ENCODE measurements at places on chromosomes 6 and 20.

DNA sequence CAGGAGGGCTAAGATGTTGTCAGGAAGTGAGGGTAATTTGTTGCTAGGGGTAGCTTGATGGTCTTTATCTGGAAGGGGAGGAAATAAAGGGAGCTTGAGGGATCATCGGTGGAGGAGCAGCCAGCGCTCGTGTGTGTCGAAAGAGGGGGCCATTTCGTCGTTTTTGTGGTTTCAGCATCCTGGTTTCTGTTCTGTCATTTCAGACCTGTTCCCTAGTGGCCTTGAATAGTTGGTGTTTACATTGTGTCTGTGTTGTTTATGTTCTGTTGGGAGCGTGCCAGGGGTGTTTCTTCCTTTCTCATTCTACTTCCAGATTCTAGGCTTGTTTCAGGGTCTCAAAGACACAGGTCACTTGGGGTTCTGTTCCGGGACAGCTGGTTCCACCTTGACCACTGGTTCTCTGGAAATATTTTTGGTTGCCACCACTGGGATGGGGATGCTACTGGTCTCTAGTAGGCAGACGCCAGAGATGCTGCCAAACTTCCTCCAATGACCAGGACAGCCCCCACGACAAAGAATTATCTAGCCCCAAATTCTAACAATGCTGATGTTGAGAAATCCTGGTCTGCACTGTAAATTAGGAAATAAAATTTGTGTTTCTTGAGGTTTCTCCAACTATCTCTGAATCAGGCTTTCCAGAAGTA is 113.9 kb upstream of the NAA20 start:
- DNase-seq: peak; percentile 25

- DNase-seq: peak; percentile 7
These were observed 604 bp upstream of the RAB5IF start for GRCh38 chr20:36604952-36605398.

DNA sequence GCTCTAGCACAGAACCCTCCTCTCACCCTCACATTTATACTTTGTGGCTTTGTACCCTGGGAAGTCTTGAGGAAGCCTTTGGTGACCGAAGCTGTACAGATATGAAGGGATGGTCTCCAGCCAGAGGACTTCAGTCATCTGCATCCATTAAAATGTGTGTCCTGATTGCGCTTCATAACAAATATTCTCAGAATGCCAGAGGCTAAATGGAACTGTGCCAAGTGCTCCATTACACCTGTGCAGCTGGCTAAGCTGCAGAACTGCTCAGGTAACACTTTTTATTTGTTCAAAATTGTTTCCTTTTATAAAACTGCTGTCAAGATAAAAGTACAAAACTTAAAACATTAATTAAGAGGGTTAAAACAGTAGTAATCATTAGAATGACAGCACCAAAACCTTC is 22.3 kb downstream of the TPBG start:
- DNase-seq: no peak

DNA sequence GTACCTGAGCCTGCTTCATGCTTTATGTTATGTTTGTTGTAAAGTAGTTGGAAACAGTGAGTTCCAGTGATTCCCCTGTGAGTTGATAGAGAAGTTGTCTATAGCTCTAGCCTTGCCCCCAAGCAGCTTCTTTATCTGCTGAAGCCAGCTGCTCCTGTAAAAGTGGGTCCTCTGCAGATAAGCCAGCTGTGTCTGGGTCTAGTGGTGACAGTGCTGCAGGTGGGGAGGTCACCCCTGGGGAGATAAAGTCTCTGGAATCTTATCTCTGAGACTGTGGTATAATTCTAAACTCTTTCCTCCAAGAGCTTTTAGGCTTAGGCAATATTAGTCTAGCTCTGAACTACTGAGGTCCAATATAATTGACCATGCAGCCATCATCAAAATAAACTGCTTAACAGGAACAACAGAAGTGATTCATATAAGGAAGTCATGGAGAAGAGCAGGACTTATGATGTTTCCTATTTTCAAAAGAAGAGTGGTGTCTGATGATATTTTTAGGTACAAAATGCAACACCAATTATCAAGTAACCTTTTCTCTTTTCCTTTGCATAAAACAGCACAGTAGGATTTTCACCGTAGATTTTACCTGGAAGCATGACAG is 44.2 kb upstream of the TMEM217 start:
- DNase-seq: no peak

DNA sequence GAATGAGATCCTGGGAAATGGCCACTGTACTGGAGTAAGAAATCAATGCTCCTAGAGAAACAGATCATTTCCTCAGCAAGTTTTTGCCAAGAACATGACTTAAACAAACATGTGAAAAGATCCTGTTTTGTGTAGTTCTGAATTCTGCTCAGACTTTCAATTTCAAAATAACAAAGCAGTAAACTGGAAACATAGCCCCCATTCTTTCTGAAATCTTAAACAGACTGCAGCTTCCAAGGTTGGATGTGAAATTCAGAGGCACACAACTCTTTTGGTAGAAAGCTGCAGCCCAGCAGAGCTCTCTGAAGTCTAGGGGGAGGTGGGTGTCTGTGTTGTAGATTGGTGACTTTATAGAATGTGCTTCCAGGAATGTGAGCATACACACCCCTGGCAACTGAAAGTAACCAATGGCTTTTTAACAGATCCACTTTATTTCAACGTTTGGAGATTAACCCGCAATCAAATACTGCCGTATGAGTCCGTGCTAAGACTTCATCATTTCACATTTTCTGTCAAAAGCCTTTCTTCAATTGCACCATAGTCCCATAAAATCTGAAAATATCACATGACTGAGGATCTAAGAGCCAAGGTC is 86.4 kb downstream of the ATXN1 start:
- no peak for DNase-seq
